Peyer's patch (tissue), 4 donors: ENCODE measurements at places on chromosomes 1 and 21.
A peak's percentile ranks its signal among the peaks of the same experiment; 100 is the strongest.

GRCh38 chr21:15343066-15343465, 278.3 kb upstream of the NRIP1 start:
- no peaks in the 10 kb centered on the region for H3K4me1 ChIP-seq
- no peak for DNase-seq
- no peak overlapping the region for H3K4me3 ChIP-seq
- H3K36me3 ChIP-seq = no peaks in the 10 kb centered on the region
- H3K27me3 ChIP-seq = no peaks in the 10 kb centered on the region
- no peak overlapping the region for H3K27ac ChIP-seq

GRCh38 chr1:167627865-167628641, 2.0 kb upstream of the RCSD1 start:
- H3K27me3 ChIP-seq = no peaks in the 10 kb centered on the region
- no peak for DNase-seq
- peaks cover 9% of the 10 kb centered on the region for H3K4me1 ChIP-seq
- H3K36me3 ChIP-seq = no peaks in the 10 kb centered on the region
- H3K4me3 ChIP-seq = no peak overlapping the region
- peak overlapping the region; percentile 97 for H3K27ac ChIP-seq

DNA sequence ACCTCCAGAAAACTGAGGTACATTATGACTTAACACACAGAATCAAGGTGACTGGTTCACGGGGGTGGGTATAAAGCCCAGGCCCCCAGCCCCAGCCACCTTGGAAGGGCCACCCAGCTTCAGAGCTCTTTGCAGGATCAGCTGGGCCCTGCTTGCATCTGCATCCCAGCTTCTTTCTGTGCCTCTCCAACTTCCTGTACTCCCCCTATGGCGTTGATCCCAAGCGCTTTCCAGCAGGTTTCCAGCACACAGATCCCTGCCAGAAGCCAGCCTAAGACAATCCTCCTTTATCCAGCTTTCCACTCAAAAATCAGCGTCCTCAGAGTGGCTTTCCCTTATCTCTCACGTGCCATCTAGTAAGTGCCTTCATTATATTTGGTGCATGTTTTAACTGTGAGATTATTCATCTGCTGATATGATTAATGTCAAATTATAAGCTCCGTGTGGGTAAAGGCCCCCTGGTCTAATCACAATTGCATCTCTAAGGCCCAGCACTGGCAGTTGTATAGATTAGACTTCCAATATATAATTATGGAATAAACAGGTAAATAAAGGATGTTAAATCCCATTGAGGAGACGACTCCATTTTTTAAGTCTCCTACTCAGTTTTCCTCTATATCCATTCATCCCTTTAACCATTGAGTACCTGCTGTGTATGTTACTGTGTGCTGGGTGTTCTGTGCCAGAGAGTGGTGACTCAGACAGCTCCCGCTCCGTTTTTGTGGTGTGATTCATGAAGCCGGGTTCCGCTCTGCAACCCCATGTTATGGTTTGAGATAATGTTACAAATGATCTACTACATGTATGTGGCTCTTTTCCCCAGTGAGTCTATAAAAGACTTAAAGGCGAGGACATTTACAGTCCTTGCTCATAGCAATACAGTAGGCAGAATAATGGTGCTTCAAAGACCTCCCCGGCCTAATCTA, 387.6 kb downstream of the PCP4 start:
- H3K27ac ChIP-seq = no peak overlapping the region
- no peaks in the 10 kb centered on the region for H3K4me1 ChIP-seq
- H3K4me3 ChIP-seq = no peak overlapping the region
- no peak for DNase-seq
- no peaks in the 10 kb centered on the region for H3K27me3 ChIP-seq

- no peaks in the 10 kb centered on the region for H3K27me3 ChIP-seq
- H3K4me3 ChIP-seq = no peak overlapping the region
These were observed 380.8 kb downstream of the HHIPL2 start for GRCh38 chr1:222167111-222167510.

- no peak overlapping the region for H3K27ac ChIP-seq
- no peak overlapping the region for H3K4me3 ChIP-seq
- no peaks in the 10 kb centered on the region for H3K27me3 ChIP-seq
These were observed 8.8 kb upstream of the ATG4C start for GRCh38 chr1:62774971-62775595.

- H3K27ac ChIP-seq = no peak overlapping the region
- no peaks in the 10 kb centered on the region for H3K36me3 ChIP-seq
- peaks cover 11% of the 10 kb centered on the region for H3K4me1 ChIP-seq
These were observed 73.2 kb downstream of the SSBP3 start for GRCh38 chr1:54332781-54333585.
